Stimulated activated CD8-positive, alpha-beta memory T cell treated with anti-CD3 and anti-CD28 coated beads, Interleukin-12 subunit alpha, Interleukin-12 subunit beta, amount 100 ng/mL, for 1 hour (primary cell): ENCODE measurements at places on chromosomes 7 and 10.

DNA sequence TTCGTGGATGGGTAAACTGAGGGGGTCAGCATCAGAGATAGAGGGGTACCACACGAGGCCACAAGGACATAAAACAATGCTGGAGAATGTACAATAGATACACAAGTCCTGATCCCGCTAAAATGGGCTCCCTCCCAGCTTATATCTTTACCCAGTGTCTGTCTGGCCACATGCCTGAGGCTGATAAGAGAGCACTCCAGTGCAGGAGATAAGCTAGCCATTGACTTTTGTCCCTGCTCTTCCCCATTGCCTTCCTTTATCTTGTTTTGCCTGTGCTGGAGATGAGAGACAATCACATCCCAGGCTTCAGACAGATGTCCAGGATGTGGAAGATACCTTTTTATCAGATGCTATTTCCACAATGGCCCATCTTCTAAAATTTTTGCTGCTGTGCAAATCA lies 6.0 kb downstream of the GAD2 start:
- no peak for DNase-seq

DNA sequence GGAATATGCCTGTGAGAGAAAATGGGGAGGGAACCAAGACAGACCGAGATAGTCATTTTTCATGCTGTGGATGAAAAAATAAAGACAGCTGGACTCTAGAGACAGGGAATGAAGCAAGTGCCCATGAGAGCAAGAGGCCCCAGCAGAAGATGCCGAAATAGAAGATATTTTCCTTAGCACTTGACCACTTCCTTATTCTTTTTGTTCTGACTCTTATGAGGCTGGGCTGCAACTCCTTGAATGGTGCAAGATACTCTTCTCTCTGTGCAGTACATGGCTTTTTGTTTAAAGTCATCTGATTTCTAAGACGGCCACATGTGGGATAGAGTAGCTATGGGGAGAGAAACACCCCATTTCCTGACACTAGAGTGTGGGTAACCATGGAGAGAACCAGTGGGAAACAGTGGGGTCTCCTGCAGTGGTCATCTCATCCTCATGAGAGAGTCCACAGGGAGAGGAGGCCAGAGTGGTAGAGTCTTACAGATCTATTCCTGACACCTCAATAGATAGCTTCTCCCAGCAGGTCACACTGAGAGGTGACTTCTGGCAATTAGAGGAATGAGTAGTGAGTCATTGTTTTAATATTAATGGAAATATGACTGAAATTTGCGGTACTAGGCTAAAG lies 18.0 kb upstream of the VCL start:
- no peak for DNase-seq

- no peak for DNase-seq
Observed at GRCh38 chr10:86443069-86443468, 76.5 kb upstream of the GRID1 start.

GRCh38 chr7:29839302-29839701 lies 33.0 kb downstream of the WIPF3 start:
- no peak for DNase-seq

DNA sequence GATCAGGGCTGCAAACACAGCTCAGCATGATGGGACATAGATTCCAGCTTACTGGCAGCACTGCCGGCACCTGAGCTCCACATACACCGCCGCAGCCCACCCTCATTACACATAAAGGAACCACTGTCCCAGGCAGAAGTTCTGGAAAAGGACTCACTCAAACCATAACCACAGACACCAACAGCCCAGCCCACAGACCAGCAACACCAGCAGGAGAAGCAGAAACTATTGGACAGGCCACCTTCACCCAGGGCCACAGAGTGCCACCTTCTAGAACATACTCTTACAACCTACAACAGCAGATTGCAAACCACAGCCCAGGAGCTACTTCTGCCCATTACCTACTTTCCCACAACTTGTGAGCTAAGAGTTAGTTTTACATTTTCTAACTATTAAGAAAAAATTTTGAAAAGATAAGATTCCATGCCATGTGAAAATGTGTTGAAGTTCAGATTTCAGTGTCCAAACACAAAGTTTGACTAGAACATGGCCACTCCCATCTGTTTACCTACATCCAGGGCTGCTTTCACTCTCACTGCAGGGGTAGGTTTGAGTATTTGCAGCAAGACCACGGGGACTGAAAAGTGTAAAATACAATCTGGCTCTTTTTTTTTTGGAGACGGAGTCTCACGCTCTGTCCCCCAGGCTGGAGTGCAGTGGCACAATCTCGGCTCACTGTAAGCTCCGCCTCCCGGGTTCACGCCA lies 153.0 kb downstream of the TNS3 start:
- DNase-seq = no peak

DNA sequence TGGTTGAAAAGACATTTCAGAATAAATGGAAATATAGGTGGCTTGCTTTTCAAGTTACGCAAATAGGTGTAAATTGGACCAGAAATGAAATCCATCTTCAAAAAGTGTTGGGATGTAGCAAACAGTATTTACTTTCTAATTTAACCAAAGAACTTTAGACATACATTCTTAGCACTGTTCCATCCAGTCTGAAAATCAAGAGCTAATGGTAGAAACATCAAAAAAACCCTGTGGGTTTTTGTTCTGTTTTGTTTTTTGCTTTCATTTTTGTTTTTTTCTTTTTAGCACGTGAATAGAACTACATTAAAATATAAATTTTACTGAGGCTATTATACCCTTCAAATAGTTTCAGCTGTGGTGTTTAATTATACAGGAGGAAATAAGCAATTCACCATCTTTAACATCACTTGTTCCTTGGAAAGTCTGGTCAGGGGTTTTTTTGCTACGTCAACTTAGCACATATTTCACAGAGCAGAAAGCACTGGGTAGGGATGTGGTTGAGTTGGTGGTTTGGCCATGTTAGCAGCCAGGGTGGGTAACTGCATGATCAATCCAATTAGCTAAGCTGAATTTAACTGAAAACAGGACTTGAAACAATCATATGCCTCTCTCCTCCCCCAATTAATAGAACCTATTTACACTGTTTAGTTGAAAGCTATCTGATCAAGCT lies 275.4 kb upstream of the PFKP start:
- no peak for DNase-seq

DNA sequence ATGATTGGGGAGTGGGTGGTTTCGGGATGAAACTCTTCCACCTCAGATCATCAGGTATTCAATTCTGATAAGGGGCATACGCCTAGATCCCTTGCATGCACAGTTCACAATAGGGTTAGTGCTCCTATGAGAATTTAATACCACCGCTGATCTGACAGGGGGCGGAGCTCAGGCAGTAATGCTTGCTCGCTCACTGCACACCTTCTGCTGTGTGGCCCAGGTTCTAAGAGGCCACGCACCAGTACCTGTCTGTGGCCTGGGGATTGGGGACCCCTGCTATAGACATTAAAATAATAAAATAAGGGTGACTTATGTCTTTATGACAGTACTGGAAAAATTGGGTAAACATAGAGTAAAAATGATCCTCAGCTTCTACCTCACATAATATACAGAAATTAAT lies 66.1 kb downstream of the SAMD9 start:
- no peak for DNase-seq

DNA sequence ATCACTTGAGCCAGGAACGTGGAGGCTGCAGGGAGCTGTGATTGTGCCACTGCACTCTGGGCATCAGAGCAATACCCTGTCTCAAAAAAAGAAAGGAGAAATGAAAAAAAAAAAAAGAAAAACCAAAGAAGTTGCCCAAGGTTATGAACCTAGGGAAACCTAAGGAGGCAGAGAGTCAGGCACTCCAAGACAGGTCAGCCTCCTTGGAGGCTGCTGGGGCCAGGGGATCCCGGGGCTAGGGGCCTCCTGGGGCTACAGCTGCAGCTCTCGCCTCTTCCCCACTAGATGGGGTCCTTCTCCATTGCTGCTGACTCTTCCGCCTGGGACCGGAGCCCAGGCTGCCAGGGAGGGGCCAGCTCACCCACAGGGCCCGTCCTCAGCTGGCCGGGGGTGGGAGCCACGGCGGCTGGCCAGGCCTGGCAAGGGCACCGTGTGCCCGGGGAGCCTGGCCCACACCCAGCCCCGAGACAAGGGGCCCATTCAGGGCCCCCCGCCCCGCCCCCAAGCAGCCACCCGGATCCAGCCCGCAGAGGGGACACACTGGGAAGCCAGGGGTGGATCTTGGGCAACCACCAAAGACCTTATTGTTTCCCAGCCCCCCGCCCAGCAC lies 1.7 kb upstream of the SPACDR start:
- no peak for DNase-seq

GRCh38 chr10:79410315-79411094 lies 34.9 kb downstream of the ZCCHC24 start:
- no peak for DNase-seq

- DNase-seq = no peak
Observed at GRCh38 chr10:110045772-110046171, 38.0 kb downstream of the ADD3 start.

DNA sequence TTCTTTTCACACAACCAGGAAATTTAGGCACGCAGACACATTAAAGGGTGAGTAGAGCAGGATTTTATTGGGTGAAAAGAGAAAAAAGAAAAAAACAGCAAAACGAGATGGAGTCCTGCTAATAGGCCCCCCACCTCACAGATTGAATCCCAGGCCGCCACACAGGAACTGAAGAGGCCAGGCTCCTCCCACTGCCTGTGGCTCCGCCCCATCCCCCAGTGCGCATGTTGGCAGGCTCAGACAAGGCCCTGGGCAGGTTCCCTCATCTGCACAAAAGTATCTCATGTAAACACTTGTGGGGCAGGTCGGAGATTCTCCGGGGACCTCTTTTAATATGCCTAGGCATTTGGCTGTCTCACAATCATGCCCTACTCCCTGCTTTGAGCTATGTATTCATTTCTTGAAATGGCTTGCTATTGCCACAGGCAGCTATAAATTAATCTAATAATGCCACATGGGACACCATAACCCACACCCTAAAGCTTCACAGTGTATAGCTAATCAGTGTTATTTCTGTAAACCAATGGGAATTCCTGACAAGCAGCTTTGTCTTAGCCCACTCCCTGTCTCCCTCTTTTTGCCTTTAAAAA lies 76.2 kb upstream of the KIF5B start:
- no peak for DNase-seq

- no peak for DNase-seq
Observed at GRCh38 chr10:70659306-70659705, 13.0 kb upstream of the ADAMTS14 start.

DNA sequence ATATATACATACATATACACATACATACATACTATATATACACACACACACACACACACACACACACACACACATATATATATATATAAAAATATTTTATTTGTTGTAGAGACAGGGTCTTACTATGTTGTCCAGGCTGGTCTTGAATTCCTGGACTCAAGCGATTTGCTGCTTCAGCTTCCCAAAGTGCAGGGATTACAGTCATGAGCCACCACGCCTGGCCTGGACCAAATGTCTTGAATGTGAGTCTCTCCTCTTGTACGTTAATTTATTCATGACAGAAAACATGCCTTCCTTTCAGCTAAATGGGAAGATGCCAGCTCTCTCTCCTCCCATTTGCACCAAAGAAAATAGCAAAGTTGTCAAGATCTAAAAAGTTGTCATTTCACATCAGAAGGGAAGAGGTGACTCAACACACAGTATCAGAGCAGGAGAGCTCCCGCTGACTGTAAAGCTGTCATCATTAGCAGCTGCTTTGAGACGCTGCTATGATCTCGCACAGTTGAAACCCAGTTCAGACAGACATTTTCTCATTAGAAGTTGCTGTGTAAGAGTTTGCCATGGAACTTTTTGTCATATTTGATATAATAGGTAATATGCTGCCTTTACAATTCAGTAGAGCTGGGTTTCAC lies 224.3 kb downstream of the SFMBT2 start:
- no peak for DNase-seq

- no peak for DNase-seq
Observed at GRCh38 chr7:78662939-78663338, 790.5 kb downstream of the MAGI2 start.

- no peak for DNase-seq
Observed at GRCh38 chr10:78582540-78582939, 486.2 kb upstream of the ZMIZ1 start.

DNA sequence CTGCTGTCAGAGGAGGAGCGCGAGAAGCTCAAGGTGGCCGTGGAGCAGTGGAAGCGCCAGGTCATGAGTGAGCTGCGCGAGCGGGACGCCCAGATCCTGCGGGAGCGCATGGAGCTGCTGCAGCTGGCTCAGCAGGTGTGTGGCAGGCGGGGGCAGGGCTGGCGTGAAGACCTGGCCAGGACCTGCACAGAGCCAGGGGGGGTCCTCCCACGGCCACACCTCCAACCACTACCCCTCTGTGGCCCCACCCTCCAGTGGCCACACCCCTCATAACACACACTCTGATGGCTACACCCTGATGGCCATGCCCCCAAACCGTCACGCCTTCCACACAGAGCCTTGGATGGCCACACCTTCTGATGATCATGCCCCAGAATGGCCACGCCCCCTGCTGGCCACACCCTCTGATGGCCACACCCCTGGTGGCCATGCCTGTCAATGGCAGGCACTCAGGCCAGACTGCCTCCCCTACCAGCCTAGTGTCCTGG lies 23.4 kb upstream of the DPYSL4 start:
- DNase-seq = no peak

DNA sequence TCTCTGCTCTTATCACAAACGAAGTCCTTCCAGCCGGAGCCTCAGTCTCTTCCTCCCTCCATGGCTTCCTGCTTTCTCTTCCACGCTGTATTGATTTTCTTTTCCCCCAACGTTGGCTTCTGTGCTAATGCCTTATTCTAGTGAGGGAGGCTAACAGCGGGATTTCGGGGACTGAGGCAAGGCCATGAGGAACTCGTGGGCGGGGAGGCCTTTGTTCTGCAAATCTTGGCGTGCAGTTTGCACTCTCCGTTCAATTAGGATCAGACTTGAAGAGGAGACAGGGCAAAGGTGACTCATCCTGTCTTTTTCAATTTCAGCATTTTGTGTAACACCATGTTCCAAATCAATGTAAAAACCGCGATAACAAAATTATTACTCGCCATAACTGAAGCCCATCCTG lies 25.3 kb downstream of the EN2 start:
- DNase-seq = no peak

DNA sequence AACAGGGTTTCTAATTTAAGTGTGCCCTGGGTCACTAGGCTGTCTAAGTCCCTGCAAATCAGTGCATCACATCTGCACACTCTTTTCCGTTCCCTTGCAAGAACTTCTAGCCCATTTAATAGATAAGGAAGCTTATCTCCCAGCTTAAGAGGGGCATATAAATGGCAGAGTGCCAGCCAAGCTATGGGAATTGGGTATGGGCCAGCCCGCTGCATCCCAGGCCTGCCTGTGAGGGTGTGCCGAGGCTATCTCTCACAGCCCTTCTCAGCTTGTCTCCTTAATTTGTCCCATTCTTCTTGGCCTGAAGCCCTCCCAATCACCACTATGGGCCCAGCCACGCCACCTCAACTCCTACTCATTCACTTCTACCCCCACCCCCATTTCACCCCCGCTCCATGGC lies 14.7 kb downstream of the AQP1 start:
- no peak for DNase-seq

GRCh38 chr10:93513091-93513490 lies 16.7 kb downstream of the CEP55 start:
- no peak for DNase-seq

DNA sequence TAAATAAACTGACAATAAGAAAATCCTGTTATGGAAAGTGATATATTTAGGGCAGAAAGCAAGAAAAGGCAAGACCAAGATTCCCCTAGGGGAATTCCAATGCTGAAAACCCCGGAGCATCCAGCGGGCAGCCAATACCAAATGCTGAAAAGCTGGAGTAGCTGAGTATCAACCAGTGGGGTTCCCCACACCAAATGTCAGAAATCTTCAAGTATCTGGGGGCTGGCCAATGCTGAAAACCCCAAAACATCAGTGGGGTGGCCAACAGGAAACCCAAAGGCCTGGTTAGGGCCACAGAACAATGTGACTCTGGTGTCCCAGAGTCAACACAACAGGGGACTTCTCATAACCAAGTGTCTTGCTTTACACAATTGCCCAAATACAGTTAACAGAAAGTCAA lies 271.8 kb upstream of the CACNA2D1 start:
- DNase-seq = no peak
